ENCODE measurements at places on chromosomes 12 and 14. TPM values are rescaled to one million over a fixed set of nuclear protein-coding genes. Genes with fewer than 3 reads are reported as not detected.

Gene IL22
- total RNA-seq, result not detected

Gene ZNF26
- total RNA-seq, result 3.1 TPM

Gene NEUROD4
- not detected for total RNA-seq

Gene ERP27
- total RNA-seq, result 0.14 TPM

Gene LRRIQ1
- 0.22 TPM for total RNA-seq

Gene RNASE7
- total RNA-seq, result not detected

Gene INHBE
- total RNA-seq, result not detected

Gene FAM216A
- 4.2 TPM for total RNA-seq

Gene TRAFD1
- total RNA-seq, result 19.8 TPM

Gene GLIPR1L2
- 1.5 TPM for total RNA-seq

Gene GNB3
- 7.5 TPM for total RNA-seq

Gene ANKRD33
- total RNA-seq, result not detected

Gene BATF
- 0.93 TPM for total RNA-seq

Gene NID2
- total RNA-seq, result 35.2 TPM

Gene CD69
- 0.25 TPM for total RNA-seq

Gene PKP2
- 428 TPM for total RNA-seq

Gene IFNG-AS1
- total RNA-seq, result 0.58 TPM

Gene PPP1R3E
- total RNA-seq, result 9.0 TPM

Gene CPSF6
- total RNA-seq, result 28.6 TPM

Gene TEX52
- total RNA-seq, result not detected

Gene CPNE6
- not detected for total RNA-seq

Gene SLCO1C1
- total RNA-seq, result 1.1 TPM

Gene PTHLH
- total RNA-seq, result 3.7 TPM

Gene ADAM21
- 0.38 TPM for total RNA-seq

Gene NTS
- not detected for total RNA-seq

Gene PTGER2
- 0.60 TPM for total RNA-seq

Gene ANKRD52
- 25.1 TPM for total RNA-seq

Gene TMEM106C
- total RNA-seq, result 48.1 TPM

Gene INHBC
- not detected for total RNA-seq

Gene FOXG1
- not detected for total RNA-seq

Gene RPL10L
- total RNA-seq, result not detected

Gene SSTR1
- total RNA-seq, result 0.69 TPM

Gene KCNC2
- total RNA-seq, result not detected

Gene CISTR
- 2.1 TPM for total RNA-seq

Gene ERBB3
- total RNA-seq, result 2.3 TPM

Gene RASAL1
- not detected for total RNA-seq

Gene OR4N2
- total RNA-seq, result not detected

Gene B3GNT4
- not detected for total RNA-seq

Gene SOCS2
- 16.6 TPM for total RNA-seq

Gene MORN3
- not detected for total RNA-seq

Gene COX8C
- 1.3 TPM for total RNA-seq

Gene DPPA3
- total RNA-seq, result not detected

Gene RERGL
- total RNA-seq, result 0.69 TPM

Gene HCFC2
- total RNA-seq, result 9.2 TPM

Gene CYP27B1
- not detected for total RNA-seq

Gene DCN
- total RNA-seq, result 716 TPM

Gene SYT1
- 0.30 TPM for total RNA-seq

Gene SLC24A4
- total RNA-seq, result 0.36 TPM

Gene MGP
- total RNA-seq, result 497 TPM

Gene STON2
- 8.3 TPM for total RNA-seq

Gene RND1
- total RNA-seq, result 0.47 TPM

Gene ADGRD1
- total RNA-seq, result 99.5 TPM

Measured in left ventricle myocardium inferior (tissue), 1 donor.